ENCODE measurements at places on chromosomes 7 and 10.

DNA sequence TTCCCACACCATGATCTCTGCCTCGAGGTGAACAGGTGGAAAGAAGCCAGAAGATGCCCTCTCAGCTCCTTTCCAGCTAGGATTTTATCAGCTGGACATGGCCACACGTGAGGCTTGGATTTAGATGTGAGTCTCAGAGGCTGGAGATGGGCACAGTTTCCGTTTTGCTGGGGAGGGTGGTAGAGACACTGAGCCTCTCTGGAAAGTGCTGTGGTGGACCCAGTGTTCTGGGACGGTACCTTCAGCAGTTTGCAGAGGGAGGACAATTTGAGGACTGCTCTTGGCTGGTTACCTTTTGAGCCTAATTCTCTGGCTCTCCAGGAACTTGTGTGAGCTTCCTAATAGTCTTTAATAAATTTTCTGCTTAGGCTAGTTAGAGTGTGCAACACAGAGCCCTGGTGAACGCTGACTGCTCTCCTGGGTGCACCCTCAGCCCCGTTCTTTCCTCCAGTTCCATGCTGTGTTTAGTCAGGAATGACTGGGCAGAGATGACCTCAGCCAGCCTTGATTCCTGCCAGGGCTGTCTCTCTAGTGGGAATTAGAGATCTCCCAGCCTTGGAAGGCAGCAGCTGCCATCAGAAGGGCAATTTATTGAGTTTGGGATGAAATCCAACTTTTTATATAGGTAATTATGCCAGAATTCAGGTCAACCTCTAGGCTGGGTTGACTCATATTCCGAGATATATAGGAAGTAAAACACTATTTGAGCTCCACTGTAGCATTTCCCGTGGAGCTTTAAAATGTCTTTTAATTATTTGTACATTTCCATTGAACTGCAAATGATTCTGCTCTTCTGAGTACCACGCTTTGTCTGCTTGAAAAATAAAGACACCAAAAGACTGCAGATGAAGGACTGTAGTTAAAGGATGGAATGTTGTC, 103.9 kb downstream of the GATA3 start:
- DNase-seq: no peak

GRCh38 chr7:131424219-131424822, 96.6 kb downstream of the MKLN1 start:
- DNase-seq: no peak

DNA sequence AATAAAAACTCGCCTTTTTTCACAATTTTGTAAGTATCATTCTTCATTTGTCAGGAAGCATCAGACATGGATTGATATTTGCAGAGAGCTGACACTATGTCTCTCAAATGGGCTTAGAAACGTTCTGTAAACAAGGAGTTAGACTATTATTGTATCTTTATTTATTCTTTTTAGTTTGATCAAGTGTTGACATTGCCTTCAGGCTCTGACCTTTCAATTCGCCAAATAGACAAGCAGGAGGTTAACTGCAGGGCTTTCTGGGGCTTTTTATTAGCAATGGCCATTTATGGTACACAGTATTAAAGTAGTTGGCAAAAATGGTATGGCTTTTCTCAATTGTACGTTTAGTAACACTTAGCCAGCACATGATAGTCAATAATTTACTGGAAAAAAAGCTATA, 221.7 kb downstream of the ZWINT start:
- DNase-seq: no peak

DNA sequence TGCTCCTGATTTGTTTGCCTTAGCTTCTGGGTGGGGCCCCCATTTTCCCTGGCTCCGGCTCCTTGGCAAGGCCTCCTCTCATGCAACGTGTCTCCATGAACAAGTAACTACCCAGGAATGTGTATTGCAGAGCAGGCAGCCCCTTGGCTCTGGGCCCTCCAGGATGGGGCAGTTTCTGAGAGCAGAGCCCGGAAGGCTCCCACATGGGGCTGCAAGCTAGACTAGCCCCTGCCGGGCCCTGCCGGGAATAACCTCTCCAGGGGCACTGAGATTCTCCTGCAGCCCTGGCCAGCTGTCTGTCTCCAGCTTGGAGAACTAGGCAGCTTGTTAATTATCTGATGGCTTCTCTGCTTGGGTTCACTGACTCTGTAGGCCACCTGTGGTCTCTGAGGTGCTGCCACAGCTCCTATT, 184.0 kb upstream of the INHBA start:
- no peak for DNase-seq

- DNase-seq: no peak
Measured at GRCh38 chr7:93883078-93883916, 7.3 kb downstream of the TFPI2 start.

DNA sequence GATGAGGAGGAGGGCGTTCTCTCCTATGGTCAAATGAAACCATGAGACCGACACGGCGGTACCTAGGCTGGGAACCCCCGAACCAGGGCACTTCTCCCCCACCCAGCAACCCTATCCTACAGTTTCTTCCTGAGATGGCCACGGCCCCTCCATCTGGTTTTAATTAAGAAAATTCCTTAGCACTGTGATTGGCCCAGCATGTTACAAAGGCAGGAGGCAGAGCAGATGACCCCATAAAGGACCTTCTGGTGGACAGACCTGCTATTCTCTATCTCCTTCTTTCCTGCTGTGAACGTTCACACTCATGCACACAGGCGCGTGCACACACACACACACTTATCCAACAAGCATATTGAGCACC, 129.4 kb downstream of the RGS10 start:
- no peak for DNase-seq

- no peak for DNase-seq
Measured at GRCh38 chr7:80145780-80146422, 11.3 kb downstream of the GNAI1 start.

DNA sequence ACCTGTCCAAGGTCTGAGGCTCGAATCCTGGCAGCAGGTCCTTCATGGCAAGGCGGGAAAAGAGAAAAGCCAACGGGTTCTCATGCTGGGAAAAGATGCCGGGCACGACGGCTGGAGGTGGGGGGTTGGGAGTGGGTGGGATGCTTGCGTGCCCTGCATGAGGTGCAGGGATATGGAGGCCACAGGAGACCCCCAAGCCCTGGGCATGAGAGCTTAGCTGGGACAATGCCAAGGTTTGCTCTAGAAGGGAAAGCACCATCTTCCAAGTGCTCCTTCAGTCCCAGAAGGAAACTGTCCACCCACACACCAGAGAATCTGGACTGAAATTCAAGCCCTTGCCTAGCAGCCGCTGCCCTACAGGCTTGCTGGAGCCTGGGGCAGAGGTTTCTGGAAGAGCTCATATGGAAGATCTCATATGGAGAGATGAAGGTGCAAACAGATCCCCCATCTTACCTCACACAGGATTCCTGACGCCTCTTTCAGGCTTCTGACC, 64.3 kb downstream of the ZRANB1 start:
- DNase-seq: no peak
